ENCODE measurements at places on chromosomes 7 and 10.

- no peak for DNase-seq
Observed at GRCh38 chr10:49168171-49168540, 20.0 kb downstream of the TMEM273 start.

- no peak for DNase-seq
Observed at GRCh38 chr7:107879400-107880035, 11.5 kb upstream of the DLD start.

DNA sequence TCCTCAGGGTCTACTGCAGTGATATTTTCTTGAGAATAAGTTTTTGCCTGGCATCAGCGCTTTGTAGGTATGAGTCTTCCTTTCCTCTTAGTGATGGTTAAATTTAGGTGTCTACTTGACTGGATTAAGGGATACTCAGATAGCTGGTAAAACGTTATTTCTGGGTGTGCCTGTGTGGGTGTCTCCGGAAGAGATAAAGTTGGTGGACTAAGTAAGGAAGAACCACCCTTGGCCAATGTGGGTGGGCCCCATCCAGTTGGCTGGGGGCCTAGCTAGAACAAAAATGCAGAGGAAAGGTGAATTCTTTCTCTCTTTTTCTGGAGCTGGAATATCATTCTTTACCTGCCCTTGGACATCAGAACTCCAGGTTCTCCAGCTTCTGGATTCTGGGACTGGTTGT lies 138.8 kb downstream of the ADCYAP1R1 start:
- DNase-seq: no peak

DNA sequence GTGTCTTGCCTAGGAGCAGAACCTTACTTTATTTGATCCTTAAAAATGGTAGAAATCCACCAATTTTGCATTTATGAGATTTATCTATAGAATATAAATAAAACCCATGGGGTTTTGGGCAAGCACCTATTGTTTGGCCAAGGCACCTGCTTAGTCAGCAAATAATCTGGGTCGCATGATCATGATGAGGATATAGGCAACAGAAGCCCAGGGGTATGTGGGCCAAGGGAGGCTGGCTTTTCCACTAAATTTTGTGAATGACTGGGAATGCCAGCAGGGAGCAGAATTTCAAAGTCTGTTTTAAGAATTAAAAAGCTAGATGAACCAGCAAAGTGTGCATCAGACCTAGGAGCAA lies 17.3 kb downstream of the SCRN1 start:
- DNase-seq: no peak

DNA sequence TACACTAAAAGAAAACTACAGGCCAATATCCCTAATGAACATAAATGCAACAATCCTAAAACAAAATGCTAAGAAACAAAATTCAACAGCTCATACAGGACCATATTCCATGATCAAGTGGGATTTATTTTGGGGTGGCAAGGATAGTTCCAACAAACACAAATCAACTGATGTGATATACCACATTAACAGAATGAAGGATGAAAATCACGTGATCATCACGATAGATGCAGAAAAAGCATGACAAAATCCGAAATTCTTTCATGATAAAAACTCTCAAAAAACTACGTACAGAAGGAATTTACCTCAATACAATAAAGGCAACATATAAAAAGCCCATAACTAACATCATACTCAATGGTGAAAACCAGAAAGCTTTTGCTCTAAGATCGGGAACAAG lies 124.0 kb downstream of the RELN start:
- DNase-seq: no peak

- DNase-seq: no peak
Observed at GRCh38 chr7:129066290-129067131, 11.6 kb upstream of the TNPO3 start.

DNA sequence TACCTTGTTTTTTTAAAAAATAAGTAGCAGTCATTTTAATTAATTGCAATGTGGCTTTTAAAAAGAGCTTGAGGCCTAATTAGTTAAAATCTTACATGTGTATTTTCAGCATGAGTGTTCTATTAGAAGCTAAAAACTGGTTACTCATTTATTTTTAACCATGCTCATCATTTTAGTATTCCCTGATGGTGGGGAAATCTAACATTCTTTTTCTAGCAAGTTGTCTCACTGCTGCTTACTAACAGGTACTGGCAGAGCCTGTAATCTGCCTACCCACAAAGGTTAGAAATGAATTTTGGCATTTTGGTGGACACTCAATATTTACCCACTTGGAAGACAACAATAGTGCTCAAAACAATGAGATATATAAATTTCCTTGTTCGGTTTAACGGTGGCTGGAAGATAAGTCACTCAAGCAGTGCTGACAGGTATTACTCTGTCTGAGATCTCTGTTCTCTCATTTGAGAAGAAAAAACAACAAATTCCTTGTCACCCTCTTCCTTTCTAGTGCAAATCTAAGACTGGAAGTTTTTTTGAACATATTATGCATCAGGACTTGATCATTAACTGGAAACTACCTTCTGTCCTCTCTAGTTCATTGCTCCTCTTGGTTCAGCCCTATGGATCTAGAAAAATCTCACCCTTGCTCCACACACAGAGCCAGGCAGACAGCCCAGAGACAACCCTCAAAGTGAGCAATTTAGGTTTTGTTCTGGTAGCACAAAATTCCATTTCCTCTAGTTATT lies 83.3 kb downstream of the VWDE start:
- no peak for DNase-seq

GRCh38 chr7:96708872-96709271 lies 774 bp downstream of the SEM1 start:
- no peak for DNase-seq

DNA sequence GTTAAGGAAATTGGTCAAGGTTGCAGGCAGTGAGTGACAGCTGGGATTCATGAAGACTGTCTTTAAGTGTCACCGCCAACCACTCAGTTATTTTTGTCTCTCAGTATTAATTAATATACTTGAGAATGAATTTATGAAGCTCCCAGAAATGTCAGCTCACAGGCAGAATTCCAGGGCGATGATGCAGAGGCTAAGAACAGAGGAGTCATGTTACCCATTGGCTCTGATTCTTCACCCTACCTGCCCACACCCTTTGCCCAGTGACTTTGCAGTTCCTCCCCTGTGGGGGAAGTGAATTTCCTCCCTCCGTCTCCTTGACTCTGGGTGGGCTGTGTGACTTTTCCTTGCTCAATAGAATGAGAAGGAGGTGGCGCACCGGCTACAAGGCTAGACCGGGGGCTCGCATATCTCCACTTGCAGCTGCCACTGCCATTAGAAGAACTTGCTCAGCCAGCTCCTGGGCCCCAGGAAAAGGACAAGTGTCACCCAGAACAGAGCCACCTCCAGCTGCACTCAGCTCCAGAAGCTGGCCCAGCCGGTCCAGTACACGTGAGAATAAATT lies 157.1 kb upstream of the PRKCQ start:
- no peak for DNase-seq

DNA sequence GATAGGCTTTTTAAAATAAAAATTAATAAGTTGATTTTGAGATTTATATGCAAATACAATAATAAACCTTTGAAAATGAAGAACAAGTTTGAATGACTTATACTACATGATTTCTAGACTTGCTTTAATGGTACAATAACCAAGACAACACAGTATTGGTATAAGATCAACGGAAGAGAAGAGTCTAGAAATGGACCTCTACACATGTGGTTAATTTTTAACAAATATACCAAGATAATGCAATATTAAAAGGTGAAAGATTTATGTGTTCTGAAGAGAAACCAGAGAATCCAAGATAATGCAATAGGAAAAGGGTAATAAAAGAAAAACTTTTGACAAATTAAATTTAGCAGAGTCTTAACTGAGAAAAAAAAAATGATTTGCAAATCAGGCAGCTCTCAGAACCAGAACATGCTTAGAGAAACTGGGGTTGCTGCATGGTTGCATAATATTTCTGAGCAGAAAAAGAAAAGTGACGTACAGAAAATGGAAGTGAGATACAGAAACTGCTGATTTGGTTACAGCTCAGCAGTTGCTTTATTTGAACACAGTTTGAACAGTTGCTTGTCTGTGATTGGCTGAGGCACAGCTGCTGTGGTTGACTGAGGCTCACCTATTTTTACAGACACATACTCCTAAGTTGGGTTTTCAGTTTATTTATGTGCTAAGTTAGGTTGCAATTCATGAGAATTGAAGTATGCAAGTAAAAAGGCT lies 365.9 kb downstream of the CRPPA start:
- no peak for DNase-seq

Data from stimulated activated CD8-positive, alpha-beta memory T cell treated with anti-CD3 and anti-CD28 coated beads, Interleukin-7, amount 100 ng/mL, for 1 hour (primary cell).